C1 segment of cervical spinal cord (tissue), 14 donors: ENCODE measurements at places on chromosomes 4 and X.

DNA sequence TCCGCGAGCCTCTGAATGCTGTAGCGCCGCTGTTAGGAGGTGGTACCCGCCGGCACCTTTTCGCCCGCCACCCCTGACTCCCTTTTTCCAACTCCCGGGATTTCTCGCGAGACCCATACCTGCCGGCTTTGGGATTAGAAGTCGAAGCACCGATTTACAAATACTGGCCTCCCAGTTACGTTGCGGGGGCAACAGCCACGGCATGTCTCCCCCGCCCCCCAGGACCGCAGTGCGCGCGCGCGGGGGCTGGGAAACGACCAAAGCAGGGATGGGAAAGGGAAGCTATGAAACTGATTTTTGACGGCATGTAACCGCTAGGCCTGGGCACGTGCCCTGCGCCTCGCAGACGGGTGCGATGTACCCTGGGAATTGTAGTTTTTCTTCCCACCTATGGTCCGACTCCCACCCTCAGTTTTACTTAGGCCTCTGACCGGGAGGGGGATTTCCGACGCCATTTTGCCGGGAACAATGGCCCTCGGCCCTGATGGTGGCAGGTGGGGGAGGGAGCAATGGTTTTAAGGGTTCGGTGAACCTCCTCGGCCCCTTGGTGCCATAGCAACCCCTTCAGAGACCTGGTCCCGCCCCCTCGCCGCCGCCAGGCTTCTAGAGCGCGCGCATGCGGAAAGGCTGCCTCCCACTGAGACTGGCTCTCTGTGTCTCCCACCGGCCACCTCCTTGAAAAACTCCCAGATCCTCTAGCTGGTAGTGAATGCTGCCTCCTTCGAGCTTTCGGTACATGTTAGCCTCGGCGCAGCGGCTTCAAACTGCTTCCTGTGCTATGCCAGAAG is 772 bp upstream of the WNK3 start:
- peak; percentile 56 for DNase-seq

- DNase-seq: no peak
Measured at GRCh38 chr4:36187723-36188333, 56.5 kb downstream of the ARAP2 start.

- peak; percentile 50 for DNase-seq
Measured at GRCh38 chr4:1345903-1346780, 866 bp upstream of the UVSSA start.

GRCh38 chrX:63506320-63506719 is 155.2 kb upstream of the SPIN4 start:
- DNase-seq: no peak

- DNase-seq: no peak
Measured at GRCh38 chrX:139120760-139121159, 409.2 kb upstream of the FGF13 start.

GRCh38 chr4:1004557-1005485 is 6.6 kb upstream of the FGFRL1 start:
- no peak for DNase-seq

DNA sequence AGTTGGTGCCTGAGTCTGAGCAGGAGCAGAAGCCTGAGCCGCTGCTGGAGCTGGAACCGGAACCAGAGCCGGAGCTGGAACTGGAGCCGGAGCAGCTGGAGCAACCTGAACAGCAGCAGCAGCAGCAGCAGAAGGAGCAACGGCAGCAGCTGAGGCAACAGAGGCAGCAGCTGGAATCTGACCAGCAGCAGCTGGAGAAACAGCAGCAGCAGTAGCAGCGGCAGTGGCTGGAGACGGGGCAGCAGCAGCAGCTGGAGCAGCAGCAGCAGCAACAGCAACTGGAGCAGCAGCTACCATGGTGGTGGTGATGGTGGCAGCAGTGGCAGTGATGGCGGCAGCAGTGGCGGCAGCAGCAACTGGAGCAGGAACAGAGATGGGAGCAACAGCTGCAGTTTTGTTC is 61.5 kb downstream of the AMOT start:
- DNase-seq: no peak

GRCh38 chr4:26365537-26366150 is 44.8 kb downstream of the RBPJ start:
- DNase-seq: no peak

GRCh38 chrX:1468250-1468772 is 15.6 kb upstream of the ASMTL start:
- no peak for DNase-seq

GRCh38 chrX:155966876-155967275 is 30.6 kb upstream of the IL9R start:
- no peak for DNase-seq

GRCh38 chrX:76643590-76643989 is 216.1 kb downstream of the MAGEE1 start:
- no peak for DNase-seq

DNA sequence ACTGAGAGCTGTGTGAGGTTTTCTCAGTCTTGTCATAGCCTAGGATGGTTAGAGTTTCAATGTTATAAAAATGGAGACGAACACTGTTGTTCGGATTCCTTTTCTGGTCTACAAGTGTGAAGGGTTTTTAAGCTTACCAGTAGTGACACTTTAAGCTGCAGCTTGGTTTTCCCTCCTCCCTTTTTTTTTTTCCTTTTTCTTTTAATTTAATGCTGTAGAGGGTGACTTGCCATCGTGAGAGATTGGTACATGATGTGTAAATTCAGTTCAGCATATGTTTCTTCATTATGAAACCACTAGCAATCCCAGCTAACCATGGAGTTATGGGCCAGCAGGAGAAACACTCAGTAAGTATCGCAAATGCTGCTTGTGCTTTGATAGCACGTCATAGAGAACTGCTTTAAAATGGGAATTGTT is 165.0 kb downstream of the RAPGEF2 start:
- no peak for DNase-seq

- DNase-seq: peak; percentile 28
Measured at GRCh38 chr4:24470666-24471485, 113.5 kb downstream of the DHX15 start.

GRCh38 chrX:97119474-97120109 is 235.9 kb downstream of the RPA4 start:
- no peak for DNase-seq

- no peak for DNase-seq
Measured at GRCh38 chr4:41219421-41219950, 5.1 kb upstream of the APBB2 start.

DNA sequence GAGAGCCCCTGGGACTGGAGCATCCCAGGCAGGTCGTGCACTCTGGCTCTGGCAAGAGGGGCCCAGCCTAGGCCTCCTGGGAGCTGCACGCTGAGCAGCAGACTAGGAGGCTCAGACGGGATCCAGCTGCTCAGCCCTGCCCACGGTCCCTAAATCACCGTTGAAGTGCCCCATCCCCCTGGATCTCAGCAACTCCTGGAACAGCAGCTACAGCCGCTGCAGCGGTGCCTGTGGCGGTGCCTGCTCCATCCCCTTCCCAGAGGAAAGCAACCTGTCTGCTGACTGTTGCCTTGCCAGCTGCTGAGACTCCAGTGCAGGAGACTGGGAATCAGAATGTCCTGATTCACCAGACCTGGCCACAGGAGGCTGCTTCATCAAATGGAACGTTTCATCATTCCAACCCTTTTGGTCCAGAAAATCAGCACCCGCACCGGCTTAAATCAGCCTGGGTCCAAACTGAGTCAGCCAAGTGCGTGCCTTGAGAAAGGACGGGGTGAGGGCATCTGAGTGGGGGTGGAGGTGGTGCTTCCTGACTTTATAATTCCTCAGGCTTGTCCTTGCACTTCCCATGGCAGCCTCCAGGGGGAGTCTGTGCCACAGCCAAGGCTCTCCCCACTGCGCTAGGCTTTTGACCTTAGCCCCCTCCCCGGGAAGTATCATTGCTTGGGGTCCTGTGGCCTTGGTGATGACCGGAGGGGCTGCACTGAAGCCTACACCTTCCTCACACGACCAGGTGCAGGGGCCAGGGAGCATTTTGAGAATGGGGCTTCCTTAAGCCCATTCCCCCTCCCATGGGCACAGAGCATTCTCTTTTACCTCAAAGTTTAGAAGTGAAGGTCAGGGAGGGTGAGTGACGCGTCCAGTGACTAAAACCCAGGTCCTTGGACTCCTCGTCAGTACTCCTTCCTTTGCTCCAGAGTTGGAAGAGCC is 6.5 kb downstream of the ZNF185 start:
- DNase-seq: peak; percentile 20

DNA sequence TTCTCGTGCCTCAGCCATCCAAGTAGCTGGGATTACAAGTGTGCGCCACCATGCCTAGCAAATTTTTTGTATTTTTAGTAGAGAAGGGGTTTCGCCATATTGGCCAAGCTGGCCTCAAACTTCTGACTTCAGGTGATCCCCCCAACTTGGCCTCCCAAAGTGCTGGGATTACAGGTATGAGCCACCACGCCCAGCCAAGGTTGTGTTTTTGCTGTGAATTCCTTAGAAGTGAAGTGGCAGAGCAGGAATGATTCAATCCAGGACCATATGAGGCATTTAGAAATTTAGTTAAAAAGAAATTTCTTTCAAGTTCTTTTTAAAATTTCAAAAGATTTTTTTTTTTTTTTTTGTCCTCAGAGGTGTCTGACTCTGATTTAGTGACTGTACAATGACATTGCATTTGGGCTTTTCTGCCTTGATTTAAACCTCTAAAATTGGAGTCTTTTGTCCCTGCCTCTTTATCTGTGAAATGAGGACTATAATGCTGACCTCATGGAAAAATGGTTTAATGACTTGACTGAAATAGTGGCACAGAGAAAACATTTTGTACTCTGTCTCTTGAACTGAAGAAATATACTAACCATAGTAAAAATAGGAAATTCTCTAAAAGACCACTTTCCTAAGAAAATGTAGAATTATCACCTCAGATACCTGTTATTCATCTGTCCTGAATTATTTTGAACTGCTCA is 59.9 kb downstream of the CXCL13 start:
- DNase-seq: no peak

GRCh38 chr4:11663114-11663513 is 234.4 kb upstream of the HS3ST1 start:
- no peak for DNase-seq

- DNase-seq: no peak
Measured at GRCh38 chrX:109403922-109404321, 78.0 kb downstream of the GUCY2F start.

- DNase-seq: no peak
Measured at GRCh38 chr4:14111730-14112181, 484.2 kb upstream of the BOD1L1 start.

GRCh38 chr4:107863850-107864371 is 39.2 kb downstream of the SGMS2 start:
- DNase-seq: no peak

- DNase-seq: no peak
Measured at GRCh38 chr4:11297627-11298026, 131.1 kb downstream of the HS3ST1 start.

DNA sequence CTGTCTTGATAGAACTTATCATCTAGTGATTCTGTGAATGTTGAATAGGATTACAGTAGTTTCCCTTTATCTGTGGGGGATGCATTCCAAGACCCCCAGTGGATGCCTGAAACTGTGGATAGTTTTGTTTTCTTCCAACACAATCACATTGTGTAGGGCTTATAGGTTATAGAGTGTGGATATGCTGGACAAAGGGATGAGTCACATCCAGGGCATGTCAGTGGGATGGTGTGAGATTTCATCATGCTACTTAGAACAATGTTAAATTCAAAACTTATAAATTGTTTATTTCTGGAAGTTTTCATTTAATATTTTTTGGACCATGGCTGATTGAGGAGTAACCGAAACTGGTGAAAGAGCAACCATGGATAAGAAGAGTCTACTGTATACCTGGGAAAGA is 432.3 kb upstream of the ATOH1 start:
- DNase-seq: no peak

- no peak for DNase-seq
Measured at GRCh38 chr4:159607809-159608208, 504.9 kb downstream of the RAPGEF2 start.

- DNase-seq: no peak
Measured at GRCh38 chrX:153301746-153302145, 19.8 kb downstream of the PNMA6F start.

- DNase-seq: no peak
Measured at GRCh38 chrX:643241-643595, 12.6 kb downstream of the SHOX start.

GRCh38 chrX:41045960-41046567 is 39.2 kb upstream of the USP9X start:
- DNase-seq: no peak

DNA sequence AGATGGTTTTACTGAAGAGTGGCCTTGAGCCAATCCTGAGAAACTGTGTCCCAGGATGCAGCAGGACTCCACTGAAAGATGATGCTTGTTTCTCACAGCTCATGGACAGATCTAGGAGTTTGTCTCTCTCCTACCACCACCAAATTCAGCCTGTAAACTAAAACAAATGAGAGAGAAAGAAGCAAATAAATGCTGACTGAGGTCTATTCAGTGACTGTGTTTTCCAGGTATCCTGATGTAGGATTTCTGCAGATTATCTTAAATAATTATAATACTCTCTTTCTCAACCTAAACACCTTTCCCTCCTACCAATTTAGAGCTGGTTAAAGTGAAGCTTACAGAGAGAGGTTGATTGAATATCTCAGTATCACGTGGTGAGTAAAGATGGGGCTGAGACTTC is 599.6 kb upstream of the LCORL start:
- DNase-seq: no peak
